Stimulated activated CD8-positive, alpha-beta memory T cell treated with anti-CD3 and anti-CD28 coated beads, Interleukin-7, amount 100 ng/mL, for 48 hours (primary cell): ENCODE measurements at places on chromosomes 1 and 21.
A peak's percentile ranks its signal among the peaks of the same experiment; 100 is the strongest.

DNA sequence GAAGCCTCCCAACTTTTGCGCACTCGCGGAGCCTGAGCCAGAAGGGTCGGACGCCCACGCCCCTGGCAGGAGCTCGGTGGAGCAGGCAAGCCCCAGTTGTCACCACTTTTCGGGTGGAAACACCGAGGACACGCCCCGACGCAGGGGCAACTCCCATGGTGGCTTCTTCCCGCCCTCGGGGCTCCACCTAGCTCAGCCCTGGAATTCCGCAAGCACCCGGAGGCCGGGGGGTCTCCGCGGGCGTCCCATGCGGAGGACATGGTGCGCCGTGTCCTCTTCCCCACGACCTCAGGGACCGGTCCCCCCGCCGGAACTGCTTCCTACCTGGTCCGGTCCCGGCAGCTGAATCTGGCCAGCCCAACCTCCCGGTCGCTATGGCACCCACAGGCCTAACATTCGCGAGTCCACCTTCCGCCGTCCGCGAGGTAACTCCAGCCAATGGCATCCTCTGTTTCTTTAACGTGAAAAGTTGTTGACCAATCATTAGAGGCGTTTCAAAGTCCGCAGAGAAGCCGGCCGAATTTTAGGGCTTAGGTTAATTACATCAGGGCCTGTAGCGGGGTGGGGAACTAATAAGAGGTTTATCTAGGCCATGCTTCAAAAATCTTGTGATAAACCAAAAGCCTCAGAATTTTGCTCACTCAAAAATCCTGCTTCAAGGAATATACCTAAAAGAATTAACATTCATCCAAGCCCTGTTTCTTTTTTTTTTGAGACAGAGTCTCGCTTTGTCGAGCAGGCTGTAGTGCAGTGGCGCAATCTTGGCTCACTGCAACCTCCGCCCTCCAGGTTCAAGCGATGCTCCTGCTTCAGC, at the start of gene STPG1:
Gene STPG1 (minus strand): TSS at position 433 of the 814 bp plus-strand sequence. CDS start 12,394 bp downstream, outside the sequence.
- DNase-seq, result peak; percentile 67

- no peak for DNase-seq
Observed at GRCh38 chr21:45756669-45757068, 113.1 kb downstream of the PCBP3 start.

- no peak for DNase-seq
Observed at GRCh38 chr1:244598611-244599010, 54.3 kb upstream of the DESI2 start.

- DNase-seq, result no peak
Observed at GRCh38 chr21:42289926-42290325, 25.3 kb downstream of the TFF3 start.

DNA sequence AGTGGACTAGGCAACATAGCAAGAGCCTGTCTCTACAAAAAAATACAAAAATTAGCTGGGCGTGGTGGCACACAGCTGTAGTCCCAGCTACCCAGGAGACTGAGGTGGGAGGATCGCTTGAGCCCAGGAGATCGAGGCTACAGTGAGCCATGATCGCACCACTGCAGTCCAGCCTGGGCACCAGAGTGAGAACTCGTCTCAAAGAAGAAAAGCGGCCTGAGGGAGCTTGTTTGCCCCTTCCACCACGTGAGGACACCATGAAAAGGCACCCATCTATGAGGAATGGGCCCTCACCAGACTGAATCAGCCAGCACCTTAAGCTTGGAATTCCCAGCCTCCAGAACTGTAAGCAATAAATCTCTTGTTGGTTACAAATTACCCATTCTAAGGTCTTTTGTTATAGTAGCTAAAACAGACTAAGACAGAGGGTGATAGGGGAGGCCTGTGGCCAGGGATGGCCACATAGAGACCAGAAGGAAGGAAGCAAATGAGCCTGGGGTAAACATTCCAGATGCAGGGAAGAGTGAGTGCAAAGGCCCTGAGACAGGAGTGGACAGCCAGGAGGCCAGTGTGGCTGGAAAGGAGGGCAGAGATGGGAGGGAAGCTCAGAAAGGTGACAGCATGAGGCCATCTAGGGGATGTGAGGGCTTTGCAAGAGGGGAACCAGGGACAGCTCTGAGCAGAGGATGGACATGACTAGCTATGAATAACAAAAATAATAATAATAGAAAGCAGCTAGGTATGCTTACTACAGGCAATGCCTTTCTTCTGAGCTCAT, 120.1 kb downstream of the MATN1 start:
- DNase-seq, result no peak

DNA sequence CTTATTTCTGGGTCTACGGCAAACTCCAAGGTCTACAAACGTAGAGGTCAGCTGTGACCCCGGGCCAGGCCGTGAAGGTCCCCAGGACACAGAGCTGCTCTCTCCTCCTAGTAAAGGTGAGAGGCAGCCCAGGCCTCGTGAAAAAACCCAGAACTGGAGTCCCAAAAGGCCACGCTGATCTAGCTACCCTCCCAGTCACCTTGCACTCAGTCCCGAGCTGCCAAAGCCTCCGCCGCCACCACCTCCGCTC, 125 bp downstream of the ATP5PF start:
- DNase-seq, result no peak

DNA sequence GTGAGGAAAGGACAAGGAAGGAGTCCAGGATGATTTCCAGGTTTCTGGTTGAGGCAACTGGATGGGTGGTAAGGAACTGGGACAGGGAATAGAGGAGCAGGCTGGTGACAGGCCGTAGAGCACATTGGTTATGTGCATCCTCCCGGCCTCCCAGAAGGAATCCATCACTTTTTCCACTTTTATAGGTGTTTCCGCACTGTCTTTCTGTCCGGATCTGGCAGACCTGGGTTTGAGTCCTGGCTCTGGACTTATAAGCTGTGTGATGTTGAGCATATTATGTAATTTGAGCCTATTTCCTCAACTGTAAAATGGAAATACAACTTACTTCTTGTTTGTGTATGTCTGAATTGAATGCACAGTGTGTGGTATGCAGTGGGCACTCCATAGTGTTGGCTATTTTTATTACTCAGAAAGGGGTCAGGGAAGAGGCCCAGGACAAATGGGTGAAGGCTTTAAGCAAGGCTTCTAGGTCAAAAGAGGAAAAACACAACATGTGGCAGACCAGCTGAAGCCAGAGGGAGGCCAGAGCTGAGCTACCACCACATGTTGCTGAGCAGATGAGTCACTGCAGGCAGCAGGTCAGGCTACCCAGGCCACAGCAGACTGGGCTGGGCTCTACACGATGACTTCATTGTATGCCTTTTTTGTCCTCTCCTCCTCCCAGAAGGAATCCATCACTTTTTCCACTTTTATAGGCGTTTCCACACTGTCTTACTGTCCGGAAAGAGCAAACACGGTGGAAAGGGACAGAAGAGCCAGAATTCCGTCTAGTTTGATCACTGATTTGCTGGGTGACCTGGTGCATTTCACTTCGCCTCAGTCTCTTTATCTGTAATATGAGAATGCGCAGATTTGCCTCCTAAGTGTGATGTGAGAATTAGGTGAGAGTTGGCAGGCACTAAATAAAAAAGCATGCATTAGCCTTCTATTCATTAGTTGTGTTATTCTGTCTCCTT, 791 bp upstream of the MAST2 start:
- peak; percentile 20 for DNase-seq

GRCh38 chr1:67273591-67273990, 34.1 kb upstream of the IL12RB2 start:
- no peak for DNase-seq

DNA sequence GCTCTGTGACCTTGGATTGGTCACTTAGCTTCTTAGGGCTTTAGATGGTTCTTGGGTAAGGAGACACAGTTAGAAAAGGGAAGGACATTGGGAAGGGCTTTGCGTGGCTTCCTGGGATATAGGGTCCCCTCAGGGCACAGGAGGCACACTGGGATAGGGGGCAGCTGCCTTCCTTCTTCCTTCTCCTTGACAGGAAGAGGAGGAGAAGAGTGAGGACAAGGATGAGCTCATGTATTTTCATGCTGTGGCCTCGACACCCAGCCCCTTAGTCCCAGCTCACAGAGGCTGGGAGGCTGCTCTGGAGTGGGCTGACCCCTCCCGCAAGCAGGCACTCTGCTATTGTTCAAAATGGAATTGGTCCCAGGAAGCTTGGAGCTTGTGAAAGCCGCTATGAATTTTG, 45.7 kb upstream of the POU3F1 start:
- DNase-seq, result no peak

DNA sequence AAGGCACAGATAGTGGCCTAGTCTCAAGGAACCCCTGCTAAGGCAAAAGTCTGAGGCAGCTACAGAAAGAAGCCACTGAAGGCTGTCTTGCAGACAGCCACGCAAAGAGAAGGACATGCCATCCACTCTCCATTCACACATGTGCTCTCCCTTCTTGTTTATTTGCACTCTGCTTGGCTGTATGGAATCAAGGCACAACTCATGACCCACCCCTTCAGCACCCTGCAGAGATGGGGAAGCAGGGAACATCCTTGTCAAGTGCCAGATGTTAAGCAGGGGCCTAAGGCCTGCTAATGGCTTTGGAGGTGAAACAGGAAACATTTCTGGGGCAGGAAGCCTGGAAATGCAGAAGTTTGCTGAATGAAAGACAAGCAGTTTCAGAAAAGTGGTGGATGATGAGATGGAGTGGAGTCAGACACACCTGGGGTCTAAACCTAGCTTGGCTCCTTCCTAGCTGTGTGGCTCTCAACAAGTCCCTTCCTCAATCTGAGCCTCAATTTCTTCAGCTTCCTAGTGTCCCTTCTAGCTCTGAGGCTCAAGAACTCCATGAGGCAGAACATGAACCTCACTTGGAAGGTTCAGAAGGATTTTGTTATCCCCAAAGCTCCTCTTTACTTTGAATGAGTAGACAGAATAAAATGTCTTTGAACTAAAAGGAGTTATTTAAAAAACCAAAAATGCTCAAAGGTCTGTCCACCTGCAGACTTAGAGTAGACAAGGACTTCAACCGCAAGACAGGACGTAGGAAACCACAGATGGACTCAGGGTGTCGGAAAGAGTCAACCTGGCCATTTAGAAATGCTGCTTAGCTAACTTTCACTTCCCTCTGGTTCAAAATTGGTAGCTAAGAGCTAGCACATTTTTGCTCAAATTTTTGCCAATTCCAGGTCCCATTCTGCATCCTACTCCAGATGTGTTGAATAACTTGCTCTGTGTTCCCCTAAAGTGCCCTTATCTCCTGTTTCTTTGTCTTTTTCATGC, 283.1 kb downstream of the PLPP3 start:
- DNase-seq, result no peak
